ENCODE measurements at places on chromosomes 4 and X.

- DNase-seq = no peak
These were observed 17.0 kb upstream of the MAPK10 start for GRCh38 chr4:86376850-86377249.

DNA sequence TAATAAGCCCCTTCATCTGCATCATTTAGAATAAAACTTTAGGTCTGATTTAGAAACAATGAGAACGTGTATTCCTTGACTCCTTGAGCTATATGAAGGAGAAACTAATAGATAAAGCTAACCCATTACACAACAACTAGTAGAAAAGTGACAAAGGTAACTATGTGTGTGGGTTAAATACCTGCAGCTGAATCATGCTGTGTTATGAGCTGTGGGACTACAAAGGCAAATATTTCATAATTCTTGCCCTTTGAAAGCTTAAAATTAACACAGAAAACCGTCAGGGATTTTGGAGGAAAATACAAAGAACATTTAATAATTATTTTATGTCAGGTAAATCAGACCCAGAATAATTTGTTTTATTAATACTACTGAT, 898 bp upstream of the NDP start:
- no peak for DNase-seq

DNA sequence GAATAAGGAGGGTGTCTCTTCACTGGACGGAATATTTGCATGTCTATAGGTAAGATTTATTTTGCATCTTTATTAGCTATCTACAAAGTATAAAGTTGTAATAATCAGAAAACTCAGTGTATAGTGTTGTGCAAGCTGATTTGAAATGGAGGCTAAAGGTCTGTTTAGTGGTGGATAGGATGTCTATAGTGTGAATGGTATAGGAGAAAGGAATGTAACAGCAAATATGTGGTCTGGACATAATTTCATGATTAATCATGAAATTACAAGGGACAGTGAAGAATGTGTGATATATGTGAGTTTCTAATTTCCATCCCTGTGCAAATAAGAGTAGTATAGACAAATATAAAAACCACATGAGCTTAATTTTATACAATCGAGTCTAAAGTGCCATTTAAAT, 79.3 kb upstream of the CAMK2D start:
- DNase-seq = no peak

GRCh38 chr4:72077346-72077745, 45.5 kb downstream of the NPFFR2 start:
- DNase-seq = no peak

GRCh38 chrX:23797371-23798128, 14.6 kb downstream of the SAT1 start:
- no peak for DNase-seq

GRCh38 chr4:173522160-173522950, 7.7 kb downstream of the HAND2 start:
- no peak for DNase-seq

DNA sequence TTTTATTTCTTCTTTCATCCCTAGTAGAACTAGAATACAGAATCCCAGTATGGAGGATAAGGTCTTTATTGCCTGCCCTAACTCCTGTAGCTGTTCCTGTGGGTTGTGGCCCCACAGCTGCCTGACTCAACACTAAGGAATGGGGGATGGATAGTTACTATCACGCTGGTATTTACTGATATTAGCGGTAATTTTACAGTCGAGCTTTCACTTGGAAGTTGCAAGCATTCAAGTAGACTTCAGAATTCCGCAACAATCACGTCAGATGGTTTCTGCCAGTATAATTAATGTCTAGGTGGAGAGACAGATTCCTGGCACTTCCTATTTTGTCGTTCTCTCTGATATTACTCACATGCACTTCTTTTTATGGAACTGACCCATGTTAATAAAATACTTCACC, 489.8 kb downstream of the PABPC4L start:
- no peak for DNase-seq

- no peak for DNase-seq
These were observed 7.4 kb downstream of the MMAA start for GRCh38 chr4:145626623-145626982.

DNA sequence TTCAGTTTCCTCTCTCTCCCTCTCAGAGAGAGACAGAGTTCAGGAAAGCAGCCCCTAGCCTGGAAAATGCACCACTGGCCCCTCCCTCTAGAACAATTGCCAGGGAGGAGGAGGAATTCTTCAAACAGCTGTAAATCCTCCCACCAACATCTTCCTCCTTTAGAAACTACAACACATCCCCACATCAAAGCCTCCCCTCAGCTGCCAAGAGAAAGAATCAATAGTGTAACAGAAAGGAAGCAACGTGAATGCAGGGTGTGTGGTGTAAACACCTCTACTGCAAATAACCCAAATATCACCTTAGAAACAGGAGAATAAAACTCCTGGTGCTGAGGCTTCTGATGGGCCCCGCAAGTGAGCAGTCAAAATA, 249.9 kb upstream of the GATB start:
- no peak for DNase-seq

DNA sequence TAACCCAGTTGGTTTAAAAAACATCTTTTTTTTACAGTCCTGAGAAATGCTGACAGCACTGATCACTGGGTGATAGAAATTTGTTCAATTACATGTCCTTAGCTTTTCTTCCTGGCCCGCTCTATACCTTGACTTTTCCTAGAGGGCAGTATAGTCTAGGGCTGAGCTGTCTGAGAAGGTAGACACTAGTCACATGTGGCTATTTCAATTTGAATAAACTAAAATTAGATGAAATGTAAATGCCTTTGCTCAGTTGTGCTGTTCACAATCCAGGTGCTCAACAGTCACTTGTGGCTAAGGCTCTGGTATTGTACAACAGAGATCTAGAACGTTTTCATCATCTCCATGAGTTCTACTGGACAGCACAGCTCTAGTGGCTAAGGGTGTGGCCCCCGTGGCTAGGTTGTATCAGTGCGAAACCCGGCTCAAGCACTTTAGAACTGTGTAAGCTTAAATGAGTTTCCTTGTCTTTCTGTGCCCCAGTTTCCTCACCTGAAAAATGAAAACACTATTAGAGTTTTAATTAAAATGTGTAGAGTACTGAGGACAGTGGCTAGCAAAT, 111.6 kb upstream of the WDR17 start:
- DNase-seq = no peak

DNA sequence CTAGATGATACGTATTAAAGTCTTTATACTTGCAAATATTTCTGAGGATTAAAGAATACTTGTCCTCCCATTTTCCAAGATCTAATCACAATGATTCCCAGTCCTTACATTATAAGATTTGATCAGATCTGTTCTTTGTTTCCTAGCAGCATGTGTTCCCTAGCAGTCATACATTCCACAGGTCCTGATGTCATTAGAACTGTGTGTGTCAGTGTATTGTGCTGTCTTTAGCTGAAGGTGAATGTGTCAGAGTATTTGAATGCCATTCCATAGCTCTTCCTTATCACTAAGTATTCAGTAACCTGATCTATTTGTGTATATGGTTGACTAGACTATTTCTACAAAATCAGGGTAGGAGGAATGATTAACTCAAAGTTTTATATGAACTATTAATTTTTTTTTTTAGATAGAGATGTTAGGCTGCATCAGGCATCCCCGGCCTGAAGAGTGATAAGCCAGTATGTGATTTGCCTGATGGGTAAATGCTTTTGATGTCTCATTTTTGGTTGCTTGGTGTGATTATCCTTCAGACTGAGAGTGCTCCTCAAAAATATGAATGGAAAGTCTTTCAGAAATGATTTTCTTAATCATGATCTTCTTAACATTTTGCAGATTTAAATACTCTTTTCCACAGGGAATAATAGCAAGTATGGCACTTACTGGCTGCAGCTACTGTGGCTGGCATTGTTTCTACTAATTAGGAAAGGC, 4.4 kb downstream of the ADGRL3 start:
- no peak for DNase-seq

DNA sequence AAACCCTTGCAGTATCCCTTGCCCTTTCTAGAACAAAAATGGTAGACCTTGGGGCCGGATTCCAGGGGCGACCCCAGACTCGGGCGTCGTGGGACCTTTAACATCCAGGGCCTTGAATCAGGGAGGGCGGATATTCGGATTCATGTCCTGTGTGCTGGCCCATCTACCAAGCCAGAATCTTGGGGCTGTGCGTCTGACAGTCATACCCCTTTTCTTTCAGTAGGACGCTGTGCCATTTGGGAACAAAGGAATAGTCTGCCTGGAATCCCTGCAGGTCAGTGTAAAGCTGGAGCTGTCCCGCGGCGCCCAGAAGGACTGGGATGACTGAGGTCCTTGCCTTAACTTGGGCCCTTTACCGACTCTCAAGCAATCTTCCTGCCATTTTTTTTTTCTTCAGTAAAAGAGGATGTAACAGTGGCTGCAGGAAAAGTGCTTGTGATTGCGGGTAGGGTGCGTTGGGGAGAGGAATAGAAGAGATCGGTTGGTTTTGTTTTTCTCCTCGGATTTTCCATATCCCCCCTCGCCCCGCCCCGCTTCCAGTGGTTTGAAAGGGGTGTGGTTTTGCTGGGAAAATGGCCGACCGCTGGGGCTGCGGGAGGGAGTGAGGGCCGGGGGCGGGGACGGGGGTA, 518 bp downstream of the ARMCX1 start:
- no peak for DNase-seq
